Spinal cord (tissue), 10 donors: ENCODE measurements at places on chromosomes 16 and 17. TPM values are rescaled to one million over a fixed set of nuclear protein-coding genes. Genes with fewer than 3 reads are reported as not detected.

The KRT27 gene
- total RNA-seq: not detected

The DNAAF1 gene
- 2.7 TPM for total RNA-seq

The TNRC6C gene
- 22.3 TPM for total RNA-seq

The CDH8 gene
- total RNA-seq: 28.5 TPM

The TXNDC11 gene
- 34.3 TPM for total RNA-seq

The PIK3R5 gene
- total RNA-seq: 2.5 TPM

The CES4A gene
- total RNA-seq: 9.8 TPM

The AKAP1 gene
- total RNA-seq: 37.7 TPM

The GALR2 gene
- not detected for total RNA-seq

DNA sequence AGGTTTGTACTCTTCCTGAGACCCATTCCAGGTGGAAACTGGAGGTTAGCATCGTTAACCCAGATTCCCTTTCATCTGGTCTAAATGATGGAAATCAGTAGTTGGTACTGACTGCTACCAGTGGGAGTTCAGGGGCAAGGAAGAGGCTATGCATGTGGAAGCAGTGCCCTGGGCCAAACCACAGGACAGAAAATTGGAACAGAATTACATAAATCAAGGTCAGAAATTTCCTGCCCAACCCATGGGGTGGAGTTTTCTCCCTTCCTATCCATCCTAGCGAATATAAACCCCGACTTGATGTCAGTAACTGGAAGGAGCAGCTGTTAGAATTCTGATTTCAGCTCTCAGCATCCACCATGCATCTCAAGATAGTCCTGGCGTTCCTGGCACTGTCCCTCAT is at the start of gene AOC2:
Gene AOC2, plus strand, starts transcription at position 310 of the 400 bp plus-strand sequence. Its CDS starts 47 bp downstream, at position 357.
- no peaks in the 10 kb centered on the region for H3K27me3 ChIP-seq
- no peak for DNase-seq
- H3K4me3 ChIP-seq: no peak within 1 kb of the TSS
- no peaks in the 10 kb centered on the region for H3K4me1 ChIP-seq
- peaks cover 59% of the 10 kb centered on the region for H3K36me3 ChIP-seq

- DNase-seq: peak; percentile 92
- no peak overlapping the region for H3K4me3 ChIP-seq
- no peaks in the 10 kb centered on the region for H3K27me3 ChIP-seq
- H3K4me1 ChIP-seq: no peaks in the 10 kb centered on the region
- no peak overlapping the region for H3K27ac ChIP-seq
- H3K36me3 ChIP-seq: no peaks in the 10 kb centered on the region
These were observed 1151.9 kb upstream of the GOT2 start for GRCh38 chr16:59886021-59886420.

DNA sequence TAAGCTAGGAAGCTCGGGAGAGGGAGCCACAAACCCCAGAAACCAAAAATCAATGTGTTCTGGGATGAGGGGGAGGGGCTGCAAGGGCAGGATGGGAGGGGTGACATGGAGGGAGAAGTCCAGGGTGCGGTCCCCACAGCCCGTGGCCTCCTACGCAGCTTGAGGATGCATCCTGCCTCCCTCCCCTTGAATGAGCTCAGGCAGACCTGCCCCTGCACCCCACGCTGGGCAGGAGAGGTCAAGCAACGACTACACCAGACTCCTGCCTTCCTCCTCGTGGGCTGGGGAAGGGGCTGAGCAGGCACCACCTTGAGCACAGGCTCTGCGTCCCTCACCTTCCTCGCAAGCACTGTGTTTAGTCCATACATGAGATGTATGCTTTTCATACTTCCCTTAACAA is 3.9 kb downstream of the ANKRD13B start:
- no peak overlapping the region for H3K27ac ChIP-seq
- peaks cover 57% of the 10 kb centered on the region for H3K4me1 ChIP-seq
- H3K4me3 ChIP-seq: no peak overlapping the region

GRCh38 chr16:11123666-11124065 is 132.3 kb downstream of the SOCS1 start:
- no peak for DNase-seq
- no peak overlapping the region for H3K4me3 ChIP-seq
- H3K27me3 ChIP-seq: no peaks in the 10 kb centered on the region

GRCh38 chr17:81336930-81337325 is 41.8 kb upstream of the SLC38A10 start:
- peaks cover 23% of the 10 kb centered on the region for H3K36me3 ChIP-seq
- peaks cover 73% of the 10 kb centered on the region for H3K4me1 ChIP-seq
- DNase-seq: no peak
- no peak overlapping the region for H3K4me3 ChIP-seq
- peaks cover 4% of the 10 kb centered on the region for H3K27me3 ChIP-seq

DNA sequence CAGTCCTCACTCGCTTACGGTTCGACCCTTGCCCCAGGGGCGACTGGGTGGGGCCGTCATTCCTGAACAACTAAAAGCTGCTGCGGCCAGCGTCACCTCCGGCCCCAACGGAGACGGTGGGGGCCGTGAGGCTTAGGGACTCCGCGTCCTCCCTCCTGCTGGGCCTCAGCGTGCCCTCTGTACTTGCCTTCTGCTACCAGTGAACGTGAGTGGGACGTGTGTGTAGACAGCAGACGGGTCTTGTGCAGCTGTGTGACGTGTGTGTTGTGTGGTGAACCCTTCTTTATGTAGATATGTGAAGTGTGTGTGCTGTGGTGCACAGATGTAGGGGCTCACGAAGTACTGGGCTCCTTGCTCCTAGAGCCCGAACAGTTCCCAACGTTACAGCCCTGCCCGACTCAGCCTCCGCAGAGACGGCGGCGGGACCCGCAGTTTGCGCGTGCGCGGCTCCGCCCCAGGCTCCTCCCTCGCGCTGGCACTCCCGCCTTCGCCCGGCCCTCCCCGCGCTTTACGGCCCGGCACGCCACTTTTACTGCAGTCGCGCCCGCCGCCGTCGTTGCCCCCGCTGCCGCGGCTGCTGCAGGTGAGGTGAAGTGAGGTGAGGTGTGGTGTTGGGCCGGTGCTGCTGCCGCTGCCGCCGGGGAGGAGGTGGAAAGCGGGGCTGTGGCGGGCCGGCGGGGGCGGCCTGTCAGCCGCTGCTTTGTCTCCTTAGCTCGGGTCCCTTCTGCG is at the start of gene PHAF1:
Gene PHAF1, plus strand, starts transcription at position 535 of the 729 bp plus-strand sequence. CDS start 235 bp downstream, outside the sequence.
- no peaks in the 10 kb centered on the region for H3K36me3 ChIP-seq
- H3K27me3 ChIP-seq: no peaks in the 10 kb centered on the region
- peak within 1 kb of the TSS; percentile 82 for H3K27ac ChIP-seq
- peaks cover 15% of the 10 kb centered on the region for H3K4me1 ChIP-seq
- peak within 1 kb of the TSS; percentile 86 for H3K4me3 ChIP-seq

DNA sequence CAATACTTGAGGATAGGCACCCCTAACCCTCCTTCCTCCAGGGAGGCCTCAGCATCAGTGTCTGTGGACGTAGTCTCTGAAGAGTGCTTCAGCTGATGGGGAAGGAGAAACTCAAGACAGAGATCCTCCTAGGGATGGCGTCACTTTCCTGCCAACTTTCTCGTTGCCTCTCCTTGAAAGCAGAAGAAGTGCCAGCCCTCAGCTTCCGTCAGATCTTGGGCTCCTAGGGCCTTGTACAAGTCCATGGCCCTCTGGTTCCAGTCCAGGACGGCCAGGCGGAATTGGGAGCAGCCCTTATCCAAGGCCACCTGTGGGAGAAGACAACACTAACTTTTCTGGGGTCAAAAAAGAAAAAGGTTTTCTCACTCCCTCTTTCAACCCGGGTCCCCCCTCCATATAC is 1.3 kb downstream of the SAT2 start:
- H3K4me3 ChIP-seq: peak overlapping the region; percentile 93
- peak overlapping the region; percentile 94 for H3K27ac ChIP-seq
- DNase-seq: no peak
- H3K27me3 ChIP-seq: no peaks in the 10 kb centered on the region

DNA sequence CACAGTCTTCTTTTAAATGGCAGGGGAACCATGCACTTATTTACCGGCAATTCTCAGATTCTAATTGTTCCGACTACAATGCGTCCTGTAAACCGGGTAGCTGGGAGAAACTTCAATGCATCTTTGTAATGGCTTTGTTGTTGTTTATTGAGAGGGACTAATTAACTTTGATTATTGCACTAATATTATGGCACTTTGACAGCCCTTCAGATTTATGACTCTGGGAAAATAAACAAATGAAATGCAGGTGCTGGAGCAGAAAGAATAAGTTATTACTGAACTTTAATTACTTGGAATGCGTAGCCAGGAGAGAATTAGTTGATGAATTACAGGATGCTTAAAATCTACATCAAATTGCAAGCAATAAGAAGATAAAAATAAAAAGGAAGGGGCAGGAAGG is 77.0 kb downstream of the WWOX start:
- H3K36me3 ChIP-seq: no peaks in the 10 kb centered on the region
- no peak for DNase-seq
- no peaks in the 10 kb centered on the region for H3K27me3 ChIP-seq
- H3K4me1 ChIP-seq: peaks cover 4% of the 10 kb centered on the region
- no peak overlapping the region for H3K27ac ChIP-seq

GRCh38 chr16:79653373-79653891 is 52.9 kb upstream of the MAF start:
- no peak overlapping the region for H3K27ac ChIP-seq
- H3K4me3 ChIP-seq: no peak overlapping the region
- no peak for DNase-seq

- H3K27me3 ChIP-seq: no peaks in the 10 kb centered on the region
- no peak overlapping the region for H3K27ac ChIP-seq
- DNase-seq: no peak
- H3K36me3 ChIP-seq: no peaks in the 10 kb centered on the region
These were observed 30.6 kb upstream of the CBFA2T3 start for GRCh38 chr16:89007371-89008249.

DNA sequence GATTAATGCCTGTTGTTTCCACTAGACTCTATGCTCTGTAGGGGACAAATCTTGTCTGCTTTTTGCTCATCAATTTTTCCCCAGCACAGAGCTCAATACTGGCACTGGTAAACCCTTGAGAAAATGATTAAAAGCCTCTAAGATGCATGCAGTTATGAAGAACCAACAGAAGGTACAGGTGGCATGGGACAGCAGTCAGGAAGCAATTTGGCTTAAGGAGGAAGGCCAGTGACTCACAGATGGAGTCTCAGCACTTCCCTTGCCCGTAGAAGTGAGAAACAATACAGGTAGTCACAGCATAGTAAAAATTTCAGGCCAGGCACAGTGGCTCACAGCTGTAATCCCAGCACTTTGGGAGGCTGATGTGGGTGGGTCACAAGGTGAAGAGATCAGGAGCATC is 504.7 kb upstream of the RBFOX1 start:
- DNase-seq: no peak
- no peaks in the 10 kb centered on the region for H3K36me3 ChIP-seq
- no peaks in the 10 kb centered on the region for H3K27me3 ChIP-seq

- no peak for DNase-seq
- no peaks in the 10 kb centered on the region for H3K4me1 ChIP-seq
- H3K4me3 ChIP-seq: no peak overlapping the region
- no peak overlapping the region for H3K27ac ChIP-seq
These were observed 712.1 kb downstream of the CDH11 start for GRCh38 chr16:64409783-64410210.

DNA sequence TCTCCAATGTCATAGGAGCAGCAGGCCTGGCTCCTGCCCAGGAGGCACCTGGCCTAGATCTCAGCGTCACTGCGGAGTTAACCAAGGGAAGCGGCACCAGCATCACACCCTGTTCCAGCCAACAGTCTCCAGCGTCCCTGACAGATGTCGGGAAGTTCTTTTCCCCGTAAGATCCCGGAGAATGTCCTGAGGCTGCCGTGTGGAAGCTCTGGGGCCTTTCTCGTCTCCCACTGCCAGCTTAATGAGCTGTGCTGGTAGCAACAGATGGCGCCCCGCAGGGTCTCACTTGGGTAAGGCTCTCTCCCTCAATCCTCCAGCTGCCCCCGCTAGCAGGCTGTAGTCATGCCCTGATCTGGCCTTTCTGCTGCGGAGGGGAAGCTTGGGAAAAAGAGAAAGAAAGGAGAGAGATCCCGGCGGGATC is 57.5 kb downstream of the MARCHF10 start:
- H3K4me1 ChIP-seq: peaks cover 21% of the 10 kb centered on the region
- DNase-seq: no peak
- H3K36me3 ChIP-seq: no peaks in the 10 kb centered on the region

DNA sequence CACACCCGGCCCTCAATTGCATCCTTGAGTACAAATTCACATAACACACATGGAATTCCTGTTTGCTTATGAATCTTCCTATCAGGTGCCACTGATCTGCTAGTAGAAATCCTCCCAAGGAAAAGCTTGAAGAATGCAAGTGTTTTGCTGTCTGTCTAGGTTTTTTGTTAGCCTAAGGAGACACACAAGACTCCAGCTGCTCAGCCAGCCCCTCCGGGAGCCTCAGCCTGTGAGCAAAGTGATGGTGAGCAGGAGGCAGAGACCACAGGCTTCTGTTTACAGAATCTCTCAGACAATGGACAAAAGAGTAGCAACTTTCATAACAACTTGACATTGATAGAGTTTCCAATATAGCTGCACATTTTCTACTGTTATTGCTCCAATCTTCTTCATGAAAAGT is 18.4 kb upstream of the PRKCA start:
- H3K36me3 ChIP-seq: no peaks in the 10 kb centered on the region
- no peaks in the 10 kb centered on the region for H3K4me1 ChIP-seq
- no peaks in the 10 kb centered on the region for H3K27me3 ChIP-seq
- H3K4me3 ChIP-seq: no peak overlapping the region
- H3K27ac ChIP-seq: no peak overlapping the region

DNA sequence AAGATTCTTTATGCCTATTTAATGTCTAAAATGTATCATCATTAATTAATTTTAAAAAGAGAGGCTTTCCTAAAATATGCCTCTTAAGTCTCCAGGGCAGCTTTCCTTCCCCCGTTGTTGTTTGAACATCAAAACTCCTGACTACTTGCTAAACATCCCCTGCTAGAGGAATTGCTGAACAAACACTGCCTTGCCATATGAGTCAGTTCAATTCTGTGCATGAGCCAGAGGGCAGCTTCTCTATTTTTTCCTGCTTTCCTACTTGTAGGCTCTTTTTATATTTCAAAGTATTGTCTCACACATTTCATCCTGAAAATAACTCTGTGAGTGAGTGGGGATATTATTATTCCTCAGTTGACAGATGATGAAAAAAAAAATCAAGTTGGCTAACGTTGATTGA is 143.4 kb downstream of the HS3ST4 start:
- no peaks in the 10 kb centered on the region for H3K27me3 ChIP-seq
- DNase-seq: no peak
- H3K27ac ChIP-seq: no peak overlapping the region

DNA sequence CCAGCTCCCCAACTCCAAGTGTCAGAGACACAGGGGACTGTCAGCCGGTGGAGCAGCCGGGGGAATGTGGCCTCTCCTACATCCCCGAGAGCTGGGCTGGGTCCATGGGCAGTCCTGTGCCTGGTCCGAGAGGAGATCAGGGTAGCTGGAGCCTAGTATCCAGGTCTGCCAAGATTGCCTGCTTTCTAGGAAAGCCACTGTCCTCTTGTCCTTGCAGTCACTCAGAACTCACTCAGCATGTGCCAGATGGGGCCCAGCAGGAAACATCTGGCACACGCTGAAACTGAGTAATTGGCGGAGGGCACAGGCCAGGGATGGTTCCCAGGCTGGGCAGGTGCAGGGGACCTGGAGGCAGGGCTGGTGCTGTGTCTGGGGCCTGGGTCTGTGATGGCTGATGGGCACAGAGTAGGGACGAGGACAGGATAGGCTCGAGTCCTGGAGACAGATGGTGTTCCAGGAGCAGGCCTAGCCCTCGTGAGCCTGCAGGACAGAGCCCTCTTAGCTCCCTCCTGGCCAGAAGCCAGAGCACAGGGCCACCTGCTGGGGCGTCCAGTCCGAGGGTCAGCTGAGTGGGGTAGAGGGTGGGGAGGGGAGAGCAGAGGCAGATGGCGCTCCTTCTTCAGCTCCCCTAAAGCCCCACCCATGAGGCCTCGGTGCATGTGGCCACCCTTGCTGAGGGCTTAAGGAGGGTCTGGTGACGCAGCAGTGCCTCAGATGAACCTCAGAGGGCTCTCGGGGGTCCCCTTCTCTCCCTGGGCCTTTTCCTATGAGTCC is 31.1 kb downstream of the ADCY7 start:
- no peak overlapping the region for H3K27ac ChIP-seq
- H3K4me1 ChIP-seq: peaks cover 12% of the 10 kb centered on the region
- H3K27me3 ChIP-seq: no peaks in the 10 kb centered on the region
